Retina (tissue), 1 donor: ENCODE measurements at places on chromosomes 11 and 22.

DNA sequence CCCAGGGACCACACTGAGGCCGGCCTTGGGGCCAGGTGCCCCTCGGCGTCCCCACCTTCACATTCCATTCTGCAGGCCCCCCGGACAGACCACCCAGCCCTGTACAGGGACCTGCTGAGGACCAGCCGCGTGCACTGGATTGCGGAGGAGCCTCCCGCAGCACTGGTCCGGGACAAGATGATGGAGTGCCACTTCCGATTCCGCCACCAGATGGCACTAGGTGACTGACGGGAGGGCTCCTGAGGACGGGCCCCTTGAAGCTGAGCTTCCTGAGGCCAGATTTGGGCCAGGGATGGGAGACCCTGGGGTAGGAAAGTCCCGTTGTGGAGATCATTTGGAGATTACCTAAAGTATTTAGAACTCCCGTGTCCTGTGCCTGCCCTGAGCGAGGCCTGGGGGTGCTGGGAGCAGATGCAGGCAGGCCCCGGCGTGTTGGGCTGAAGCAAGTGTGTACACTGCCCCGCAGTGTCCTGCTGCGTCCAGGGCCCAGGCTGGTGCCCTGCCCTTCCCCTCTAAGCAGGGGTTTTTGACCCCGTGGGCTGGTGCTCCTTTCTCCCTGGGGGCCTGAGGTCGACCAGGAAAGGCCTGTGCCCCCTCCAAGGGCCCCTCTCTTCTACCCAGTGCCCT lies 20.0 kb downstream of the TRMU start:
- DNase-seq: peak; percentile 85

DNA sequence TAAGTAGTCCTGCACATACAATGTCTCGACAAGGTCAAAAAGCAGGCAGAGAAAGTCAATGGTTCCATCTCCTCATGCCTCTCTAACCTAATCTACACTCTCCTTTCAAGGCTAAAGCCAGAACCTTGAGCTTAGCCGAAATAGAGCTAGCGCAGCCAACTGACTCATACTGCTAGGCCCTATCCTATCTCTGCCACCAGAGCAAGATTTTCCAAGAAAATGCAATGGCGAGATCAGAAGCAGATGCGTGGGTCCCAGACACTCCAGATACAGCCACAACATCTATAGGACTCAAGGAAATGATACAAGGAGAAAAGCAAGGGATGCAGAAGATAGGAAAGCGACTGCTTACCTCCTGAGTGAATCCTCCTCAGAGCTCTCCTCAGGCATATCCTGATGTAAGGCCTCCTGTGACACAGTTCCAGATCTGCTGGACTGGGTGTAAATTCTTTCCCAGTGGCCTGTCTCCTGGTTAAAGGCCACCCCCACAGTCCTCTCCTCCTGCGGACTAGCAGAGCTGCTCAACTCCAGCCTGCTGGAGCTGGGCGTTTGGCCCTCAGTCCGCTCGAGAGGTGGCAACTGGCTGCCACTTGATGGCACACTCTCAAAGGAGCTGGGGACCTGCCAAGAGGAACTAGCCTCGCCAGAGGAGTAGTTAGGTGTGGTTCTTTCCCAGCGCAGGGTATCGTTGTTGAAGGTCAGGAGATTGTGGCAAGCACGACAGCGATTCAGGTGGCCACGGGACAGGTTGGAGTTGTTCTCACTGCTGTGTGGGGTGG lies 52.0 kb downstream of the AMBRA1 start:
- no peak for DNase-seq

GRCh38 chr11:133041928-133042882 lies 490.1 kb downstream of the OPCML start:
- peak; percentile 59 for DNase-seq

- no peak for DNase-seq
Measured at GRCh38 chr11:47485107-47485506, 36.2 kb upstream of the RAPSN start.

DNA sequence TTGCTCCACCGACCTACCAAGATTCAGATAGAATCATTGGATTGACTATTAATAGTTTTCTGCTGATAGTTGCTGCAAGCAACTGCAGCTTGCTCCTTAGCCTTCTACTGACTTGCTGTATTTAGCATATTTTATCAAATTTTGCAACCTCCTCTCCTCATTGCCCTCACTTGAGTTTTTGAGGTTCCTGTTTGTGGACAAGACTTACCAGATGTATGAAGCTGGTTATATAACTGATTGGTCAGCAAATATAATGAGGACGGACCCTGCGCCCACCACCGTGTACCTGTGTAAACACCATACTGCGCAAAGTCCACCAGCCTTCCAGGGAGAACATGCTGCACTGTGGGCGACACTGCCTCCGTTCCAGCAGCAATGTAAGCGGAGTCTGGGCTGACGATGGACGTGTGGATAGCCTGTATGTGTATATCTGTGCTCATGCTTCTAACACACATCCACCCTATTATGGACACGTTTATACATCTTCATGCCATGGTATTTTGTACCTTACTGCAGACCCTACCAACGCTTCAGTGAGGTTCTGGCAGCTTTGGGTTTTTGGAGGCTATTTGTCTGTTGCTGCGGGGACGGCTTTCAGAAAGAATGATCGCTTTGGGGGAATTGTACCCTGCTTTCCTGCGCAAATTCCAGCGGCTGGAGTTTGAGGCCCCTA lies 1.5 kb upstream of the USP18 start:
- DNase-seq: no peak

- peak; percentile 44 for DNase-seq
Measured at GRCh38 chr22:38699784-38700183, 959 bp downstream of the JOSD1 start.

GRCh38 chr11:132111838-132112237 lies 741.4 kb downstream of the NTM start:
- no peak for DNase-seq

DNA sequence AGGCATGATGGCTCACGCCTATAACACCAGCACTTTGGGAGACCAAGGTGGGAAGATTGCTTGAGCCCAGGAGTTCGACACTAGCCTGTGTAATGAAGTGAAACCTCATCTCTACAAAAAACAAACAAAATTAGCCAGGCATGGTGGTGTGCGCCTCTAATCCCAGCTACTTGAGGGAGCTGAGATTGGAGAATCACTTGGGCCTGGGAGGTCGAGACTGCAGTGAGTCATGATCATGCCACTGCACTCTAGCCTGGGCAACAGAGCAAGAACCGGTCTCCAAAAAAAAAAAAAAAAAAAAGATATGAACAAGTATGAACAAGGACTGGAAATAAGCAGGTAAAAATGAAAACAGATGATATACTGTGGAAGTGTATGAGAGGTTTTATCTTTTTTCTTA lies 54.1 kb upstream of the SOX6 start:
- no peak for DNase-seq
